Smooth muscle cell of the brain vasculature (primary cell): ENCODE measurements at places on chromosomes 4 and X.
A peak's percentile ranks its signal among the peaks of the same experiment; 100 is the strongest.

DNA sequence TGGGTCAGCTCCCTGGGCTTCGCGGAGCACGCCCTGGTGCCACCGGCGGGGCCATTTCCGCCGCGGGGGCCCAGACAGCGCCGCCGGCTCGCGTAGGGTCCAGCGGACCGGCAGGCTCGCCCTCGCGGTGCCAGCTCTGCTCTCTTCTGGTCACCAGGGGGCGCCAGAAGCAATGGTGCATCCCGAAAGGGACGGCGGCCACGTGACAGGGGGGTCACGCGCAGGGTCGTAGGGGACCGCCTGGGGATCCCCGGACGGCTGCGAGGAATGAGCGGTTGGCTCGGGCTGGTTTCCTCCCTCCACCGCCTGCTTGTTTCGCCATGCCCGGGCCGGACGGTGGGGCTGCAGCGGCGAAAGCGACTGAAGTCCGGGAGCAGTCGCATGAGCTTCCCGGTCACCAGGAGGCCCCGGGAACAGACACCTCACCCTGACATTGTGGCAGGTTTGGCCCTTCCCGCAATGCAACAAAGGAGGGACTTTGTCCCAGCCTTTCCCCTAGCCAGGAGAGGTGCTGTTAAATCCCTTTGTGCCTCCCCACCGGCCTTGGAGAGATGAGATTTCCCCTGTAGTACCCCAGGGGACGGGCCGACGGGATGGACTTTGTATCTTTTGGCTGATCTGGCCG lies 15.8 kb downstream of the ZCCHC12 start:
- no peak for DNase-seq

DNA sequence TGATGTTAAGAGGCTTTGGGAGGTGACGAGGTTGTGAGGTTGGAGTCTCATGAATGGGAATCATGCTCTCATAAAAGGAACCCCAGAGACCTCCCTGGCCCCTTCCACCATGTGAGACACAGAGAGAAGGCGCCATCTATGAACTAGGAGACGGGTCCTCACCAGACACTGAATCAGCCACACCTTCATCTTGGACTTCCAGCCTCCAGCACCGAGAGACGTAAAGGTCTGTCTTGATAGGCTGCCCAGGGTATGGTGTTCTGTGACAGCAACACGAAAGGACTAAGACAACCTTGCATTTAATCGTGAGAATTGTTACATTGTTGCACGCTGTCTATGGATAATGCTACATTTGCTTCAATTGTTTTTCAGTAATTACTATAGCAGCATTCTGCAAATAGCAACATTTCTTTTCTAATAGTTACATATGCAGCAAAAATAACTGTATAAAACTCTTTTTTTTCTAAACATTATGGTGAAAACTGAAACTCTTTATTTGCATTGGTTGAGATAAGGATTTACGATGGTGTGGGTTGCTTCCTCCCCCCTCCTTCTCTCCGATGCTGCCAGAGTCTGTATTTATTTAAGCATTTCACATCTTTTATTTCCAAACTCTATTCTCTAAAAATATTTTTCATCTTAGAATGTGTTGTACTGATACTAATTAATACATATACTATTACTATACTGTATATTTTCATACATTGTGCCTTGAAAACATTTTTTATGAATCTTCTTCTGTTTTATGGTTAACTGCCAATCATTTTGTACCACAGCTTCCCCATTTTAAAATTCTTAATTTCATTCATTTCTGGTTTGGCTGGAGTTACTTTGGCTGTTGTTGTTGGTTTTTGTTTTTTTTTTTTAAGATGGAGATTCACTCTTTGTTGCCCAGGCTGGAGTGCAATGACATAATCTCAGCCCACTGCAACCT lies 26.4 kb upstream of the AKAP17A start:
- DNase-seq = no peak

DNA sequence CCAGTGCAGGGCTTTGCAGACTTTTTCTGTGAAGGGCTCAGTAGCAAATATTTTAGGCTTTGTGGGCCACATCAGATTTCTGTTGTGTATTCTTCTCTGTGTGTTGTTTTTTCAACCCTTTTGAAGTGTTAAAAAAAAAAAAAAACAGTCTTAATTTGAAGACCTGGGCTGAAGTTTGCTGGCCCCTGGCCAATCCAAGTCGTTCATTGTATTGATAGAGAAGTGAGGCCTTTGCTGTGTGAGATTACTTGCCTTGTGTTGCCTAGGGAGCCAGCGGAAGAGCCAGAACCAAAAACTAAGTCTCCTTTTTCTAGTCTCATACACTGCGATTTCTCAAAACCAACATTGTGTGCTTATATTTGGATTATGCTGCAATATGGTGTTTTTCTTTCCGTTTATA lies 46.9 kb downstream of the MTM1 start:
- no peak for DNase-seq

DNA sequence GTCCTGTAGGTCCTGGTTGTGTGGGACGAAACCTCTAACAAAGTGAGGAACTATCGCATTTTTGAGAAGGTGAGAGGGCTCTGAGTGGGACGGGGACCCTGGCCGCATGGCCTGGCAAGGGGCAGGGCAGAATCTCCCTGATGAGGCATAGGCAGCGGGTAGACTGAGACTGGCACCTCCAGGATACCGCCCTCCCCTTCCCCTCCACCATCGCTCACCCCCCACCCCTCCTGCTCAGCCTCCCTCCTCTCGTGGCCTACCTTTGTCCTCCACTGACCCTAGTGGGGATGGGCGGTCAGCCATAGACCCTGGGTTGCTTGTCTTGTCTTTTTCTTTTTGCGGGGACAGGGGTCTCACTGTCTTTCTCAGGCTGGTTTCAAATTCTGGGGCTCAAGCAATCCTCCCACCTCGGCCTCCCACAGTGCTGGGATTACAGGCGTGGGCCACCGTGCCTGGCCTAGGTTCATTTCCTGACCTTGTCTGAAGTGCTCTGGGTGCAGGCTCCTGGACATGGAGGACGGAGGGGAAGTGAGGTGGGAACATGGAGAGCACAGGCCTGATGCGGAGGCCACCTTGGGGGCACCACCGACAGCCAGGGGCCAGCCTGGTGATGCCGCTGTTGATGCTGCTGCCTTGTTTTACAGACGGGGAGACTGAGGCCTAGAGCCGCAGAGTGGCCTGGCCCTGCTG lies 10.5 kb upstream of the ADD1 start:
- no peak for DNase-seq

GRCh38 chr4:55736605-55737183 lies 82.9 kb upstream of the EXOC1L start:
- DNase-seq = no peak

GRCh38 chr4:55876387-55876786 lies 22.9 kb downstream of the EXOC1 start:
- no peak for DNase-seq

DNA sequence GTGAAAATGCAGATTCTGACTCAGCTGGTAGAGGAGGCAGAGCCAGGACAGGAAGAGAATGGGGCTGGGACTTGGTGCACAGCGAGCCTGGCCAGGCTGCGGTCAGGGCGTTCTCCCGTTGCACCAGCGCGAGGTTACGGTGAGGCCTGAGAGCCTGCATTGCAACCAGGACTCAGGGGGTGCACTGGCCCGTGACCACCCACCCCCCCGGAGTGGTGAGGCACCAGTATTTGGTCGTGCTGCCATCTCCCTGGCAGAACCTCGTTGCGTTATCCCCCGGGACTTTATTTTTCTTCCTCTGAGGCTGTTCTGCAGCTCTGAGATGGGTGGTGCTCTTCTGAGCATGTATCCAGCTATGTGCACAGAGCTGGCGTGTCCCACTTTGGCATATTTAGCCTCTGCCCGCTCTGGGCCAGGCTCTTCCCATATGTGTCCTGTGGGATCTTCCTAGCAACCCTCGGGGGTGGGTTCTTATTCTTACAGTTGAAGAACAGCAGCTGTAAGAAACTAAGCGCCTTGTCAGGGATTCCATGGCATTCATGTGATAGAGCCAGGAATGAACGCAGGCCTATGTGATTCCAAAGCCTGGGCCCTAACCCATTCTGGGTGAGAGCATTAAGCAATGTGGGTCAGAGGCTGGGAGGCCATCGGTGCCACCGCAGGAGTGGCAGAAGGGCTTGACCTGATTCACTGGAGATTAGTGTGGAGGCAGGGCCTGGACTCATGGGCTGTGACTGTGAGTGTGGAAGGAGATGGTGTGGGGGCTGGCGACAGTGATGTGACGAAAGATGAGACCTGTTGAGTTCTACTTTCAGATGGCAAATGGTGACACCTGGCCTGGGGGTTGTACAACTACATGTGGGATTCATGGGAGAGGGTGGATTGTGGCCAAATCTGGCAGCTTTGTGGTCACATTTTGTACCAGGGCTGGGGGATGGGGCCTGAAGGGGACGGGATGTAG lies 3.1 kb downstream of the TADA2B start:
- DNase-seq = no peak

GRCh38 chrX:106392346-106392745 lies 219.4 kb upstream of the RADX start:
- no peak for DNase-seq

DNA sequence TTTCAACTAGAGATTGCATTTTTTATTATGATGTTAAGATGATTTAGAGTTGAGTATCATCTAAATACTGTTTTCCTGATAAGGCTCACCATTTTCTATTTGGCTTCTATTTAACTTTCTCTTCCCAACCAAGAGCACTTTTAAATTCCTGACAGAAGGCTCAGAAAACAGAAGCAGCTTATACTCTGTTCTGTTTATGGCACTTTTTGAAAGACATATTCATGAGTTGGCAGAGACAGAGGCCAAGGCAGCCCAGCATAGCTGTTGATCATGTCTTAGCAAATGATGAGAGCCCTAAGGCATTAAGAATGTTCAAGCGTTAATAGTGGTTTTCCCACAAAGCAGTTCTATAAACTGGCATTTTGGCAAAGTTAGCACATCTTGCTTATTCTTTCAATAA lies 330.3 kb downstream of the TRAM1L1 start:
- no peak for DNase-seq

DNA sequence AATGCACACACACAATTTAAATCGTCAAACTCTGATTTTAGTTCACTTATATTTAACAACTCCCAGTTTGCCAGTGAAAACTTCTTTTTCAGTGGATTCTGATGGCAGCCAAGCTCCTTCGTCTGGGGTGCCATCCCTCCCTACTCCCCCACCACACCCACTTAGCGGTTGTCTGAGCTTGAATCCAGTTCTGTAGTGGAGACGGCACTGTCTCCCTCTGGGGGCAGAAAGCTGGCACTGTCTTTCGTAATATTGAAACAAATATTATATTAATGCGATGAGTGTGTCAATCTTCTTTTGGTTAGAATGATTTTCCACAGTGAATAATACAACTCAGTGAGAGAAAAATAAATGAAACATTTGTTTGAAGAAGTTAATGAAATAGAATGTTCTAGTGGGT lies 5.4 kb downstream of the MEPE start:
- no peak for DNase-seq

GRCh38 chr4:36493251-36493650 lies 211.8 kb downstream of the DTHD1 start:
- no peak for DNase-seq

GRCh38 chrX:71487814-71488213 lies 45.1 kb upstream of the OGT start:
- DNase-seq = no peak

DNA sequence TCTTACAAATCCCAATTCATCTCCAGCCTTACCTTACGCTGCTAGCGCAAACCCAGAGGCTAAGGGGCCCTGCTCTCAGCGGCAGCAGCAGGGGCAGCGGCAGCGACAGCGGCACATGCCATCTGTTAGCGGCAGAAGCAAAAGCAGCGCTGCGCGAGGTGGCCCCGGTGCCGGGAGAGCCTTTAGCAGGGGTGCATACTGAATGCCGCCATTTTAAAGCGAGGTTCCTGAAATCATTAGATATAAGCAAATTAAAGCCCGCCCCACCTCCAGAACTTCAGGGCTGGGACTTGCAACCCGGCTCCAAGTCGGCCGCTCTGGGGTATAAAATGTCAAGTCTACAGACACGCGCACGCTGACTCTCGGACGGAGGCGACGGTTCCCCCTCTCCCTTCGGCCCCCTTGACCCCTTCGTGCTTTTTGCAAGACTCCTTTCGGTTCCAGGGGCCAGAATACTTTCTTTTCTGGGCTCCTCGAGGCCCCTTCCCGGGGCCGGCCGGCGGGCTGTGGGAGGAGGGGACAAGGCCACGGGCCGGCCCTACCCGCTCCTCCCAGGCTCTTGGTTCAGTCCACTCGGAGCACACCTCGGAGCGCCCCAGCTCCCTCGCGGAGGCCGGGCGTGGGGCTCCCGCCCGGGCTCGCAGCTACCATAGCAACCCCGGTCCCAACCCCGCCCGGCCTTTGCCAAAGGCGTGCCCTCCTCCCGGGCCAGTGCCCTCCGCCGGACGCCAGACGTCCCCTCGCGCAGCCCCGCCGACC lies at the start of gene MBNL3:
MBNL3 (minus strand) TSS at position 220 of the 759 bp plus-strand sequence. CDS start 49,427 bp downstream, outside the sequence.
- DNase-seq = no peak

DNA sequence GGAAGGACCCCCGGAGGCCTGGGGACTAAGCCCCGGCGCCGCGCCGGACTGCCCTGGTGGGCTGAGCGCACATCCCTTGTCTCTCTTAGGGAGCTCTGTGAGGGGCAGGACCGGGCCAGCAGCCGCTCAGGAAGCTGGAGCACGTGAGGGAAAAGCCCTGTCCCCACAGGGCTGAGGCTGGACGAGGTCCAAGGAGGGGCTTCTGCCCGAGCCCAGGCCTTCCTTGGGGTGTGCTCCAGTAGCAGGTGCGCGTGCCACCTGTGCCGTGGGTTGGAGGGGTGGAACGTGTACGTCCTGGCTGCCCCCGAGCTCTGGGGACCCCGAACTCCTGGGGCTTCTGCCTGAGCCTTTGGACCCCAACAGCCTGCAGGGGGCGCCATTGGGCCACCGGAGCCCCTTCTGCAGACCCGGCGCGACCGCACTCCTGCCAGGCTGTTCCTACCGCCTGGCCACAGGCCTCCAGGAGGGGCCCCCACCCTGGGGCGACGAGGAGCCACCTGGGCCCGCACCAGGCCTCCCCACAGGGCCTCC lies 27.2 kb downstream of the TACC3 start:
- DNase-seq = no peak

DNA sequence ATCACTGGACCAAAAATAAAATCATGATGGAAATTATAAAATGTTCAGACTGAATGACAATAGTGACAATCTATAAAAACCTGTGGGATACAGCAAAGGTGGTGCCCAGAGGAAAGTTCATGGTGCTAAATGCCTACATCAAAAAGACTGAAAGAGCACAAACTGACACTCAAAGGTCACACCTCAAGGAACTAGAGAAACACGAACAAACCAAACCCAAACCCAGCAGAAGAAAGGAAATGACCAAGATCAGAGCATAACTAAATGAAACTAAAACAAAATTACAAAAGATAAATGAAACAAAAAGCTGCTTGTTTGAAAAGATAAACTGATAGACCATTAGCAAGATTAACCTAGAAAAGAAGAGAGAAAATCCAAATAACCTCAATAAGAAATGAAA lies 78.7 kb downstream of the ANAPC10 start:
- no peak for DNase-seq

GRCh38 chrX:36753602-36754001 lies 254.6 kb upstream of the FAM47C start:
- DNase-seq = no peak

DNA sequence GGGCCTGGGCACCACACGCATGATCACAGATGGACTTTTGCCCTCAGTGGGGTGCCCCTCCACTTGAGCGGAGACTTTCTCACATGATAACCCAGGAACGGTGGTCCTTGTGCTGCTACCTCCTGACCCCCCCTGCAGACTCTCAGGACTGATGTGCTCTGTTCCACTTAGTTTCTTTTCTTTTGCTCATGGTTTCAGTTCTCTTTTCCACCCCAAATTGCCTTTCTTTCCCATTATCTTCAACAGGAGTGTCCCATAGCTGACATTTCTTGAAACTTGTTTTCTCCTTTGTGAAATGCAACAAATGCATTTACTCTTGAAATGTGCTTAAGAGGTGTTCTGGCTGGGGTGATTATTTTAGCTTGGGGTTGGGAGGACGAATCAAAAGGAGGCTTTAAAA lies 9.0 kb downstream of the MPC1L start:
- DNase-seq = no peak

GRCh38 chr4:132240081-132240480 lies 909.0 kb upstream of the PCDH10 start:
- DNase-seq = peak; percentile 23
